ENCODE measurements at places on chromosomes 3 and 15.

GRCh38 chr15:64386291-64386690 is 1.3 kb upstream of the TRIP4 start:
- no peak for DNase-seq

- no peak for DNase-seq
Measured at GRCh38 chr15:23561914-23562313, 3.6 kb upstream of the MKRN3 start.

GRCh38 chr15:63605036-63605435 is 7.8 kb downstream of the FBXL22 start:
- DNase-seq = no peak

- no peak for DNase-seq
Measured at GRCh38 chr3:100521439-100521845, 29.0 kb downstream of the TMEM45A start.

DNA sequence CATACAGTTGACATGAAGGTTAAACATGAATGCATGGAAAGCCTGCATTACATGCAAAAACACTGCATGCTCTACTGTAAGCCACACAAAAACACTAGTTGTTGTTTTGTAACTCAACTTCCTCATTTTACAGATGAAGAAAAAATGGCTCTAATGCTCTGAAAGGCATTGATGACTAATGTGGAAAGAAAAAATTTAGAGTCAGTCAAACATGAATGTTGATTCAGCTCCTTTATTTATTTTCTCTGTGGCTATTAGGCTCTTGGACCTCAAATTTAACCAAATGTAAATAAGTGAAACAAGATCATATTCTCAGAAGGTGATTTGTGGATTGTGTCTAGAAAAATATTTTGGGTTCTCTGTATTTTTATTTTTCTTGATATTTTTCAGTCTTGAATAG is 336.7 kb upstream of the ZNF717 start:
- no peak for DNase-seq

- no peak for DNase-seq
Measured at GRCh38 chr15:40755812-40756208, 756 bp upstream of the RMDN3 start.

DNA sequence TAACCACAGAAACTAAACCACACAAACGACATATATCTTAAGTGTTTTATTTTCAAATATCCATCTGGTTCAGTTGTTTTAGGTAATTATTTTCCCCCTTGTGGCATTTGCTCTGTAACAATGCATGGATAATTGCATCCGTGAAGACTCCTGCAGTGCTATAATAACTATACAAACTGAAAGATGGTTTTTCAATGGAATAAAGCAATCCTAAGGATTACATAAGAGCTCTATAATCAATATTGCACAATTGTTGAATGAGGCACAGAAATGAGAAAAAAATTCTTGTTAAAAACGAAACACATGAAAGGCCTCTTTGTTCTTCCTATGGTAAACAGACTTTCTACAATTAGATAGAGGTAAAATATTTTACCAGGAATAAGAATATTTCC is 446.0 kb upstream of the EPHA3 start:
- no peak for DNase-seq

DNA sequence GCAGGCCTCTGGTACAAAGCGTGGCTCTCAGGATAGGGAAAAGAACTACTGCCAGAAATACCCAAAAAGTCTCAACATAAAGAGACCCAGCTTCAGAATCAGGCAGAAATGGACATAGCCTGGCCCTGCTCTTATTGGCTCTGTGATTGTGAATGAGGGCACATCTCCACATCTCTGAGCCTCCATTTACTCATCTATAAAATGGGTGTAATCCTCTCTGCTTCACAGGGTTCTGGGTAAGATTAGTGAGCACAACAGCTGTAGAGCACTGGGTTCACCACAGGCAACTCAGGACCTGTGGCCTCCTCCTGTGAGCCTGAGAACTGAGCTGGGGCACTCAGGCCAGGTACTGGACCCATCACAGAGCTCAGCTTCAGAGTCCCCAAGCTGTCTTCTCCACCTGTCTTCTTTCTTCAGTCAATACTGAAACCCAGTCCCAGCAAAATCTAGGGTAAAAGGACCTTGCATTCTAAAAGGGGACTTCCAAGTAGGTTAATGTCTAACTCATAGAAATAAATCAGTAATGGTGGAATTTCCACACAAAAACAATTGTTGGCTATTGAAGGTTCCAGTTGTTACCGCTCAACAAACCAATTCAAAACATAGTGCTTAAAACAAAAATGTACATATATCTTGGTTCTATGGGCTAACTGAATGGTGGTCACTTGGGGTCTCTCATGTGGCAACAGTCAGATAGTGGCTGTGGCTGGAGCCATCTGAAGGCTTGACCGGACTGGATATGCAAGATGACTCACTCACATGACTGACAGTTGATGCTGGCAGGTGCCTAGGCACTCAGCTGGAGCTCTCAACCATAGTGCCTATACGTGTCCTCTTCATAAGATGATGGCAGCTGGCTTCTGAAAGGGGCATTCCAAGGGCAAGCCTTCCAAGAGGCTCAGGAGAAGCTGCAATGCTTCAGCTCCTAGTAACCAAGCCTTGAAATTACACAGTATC is 47.3 kb downstream of the TRIM42 start:
- DNase-seq = no peak

DNA sequence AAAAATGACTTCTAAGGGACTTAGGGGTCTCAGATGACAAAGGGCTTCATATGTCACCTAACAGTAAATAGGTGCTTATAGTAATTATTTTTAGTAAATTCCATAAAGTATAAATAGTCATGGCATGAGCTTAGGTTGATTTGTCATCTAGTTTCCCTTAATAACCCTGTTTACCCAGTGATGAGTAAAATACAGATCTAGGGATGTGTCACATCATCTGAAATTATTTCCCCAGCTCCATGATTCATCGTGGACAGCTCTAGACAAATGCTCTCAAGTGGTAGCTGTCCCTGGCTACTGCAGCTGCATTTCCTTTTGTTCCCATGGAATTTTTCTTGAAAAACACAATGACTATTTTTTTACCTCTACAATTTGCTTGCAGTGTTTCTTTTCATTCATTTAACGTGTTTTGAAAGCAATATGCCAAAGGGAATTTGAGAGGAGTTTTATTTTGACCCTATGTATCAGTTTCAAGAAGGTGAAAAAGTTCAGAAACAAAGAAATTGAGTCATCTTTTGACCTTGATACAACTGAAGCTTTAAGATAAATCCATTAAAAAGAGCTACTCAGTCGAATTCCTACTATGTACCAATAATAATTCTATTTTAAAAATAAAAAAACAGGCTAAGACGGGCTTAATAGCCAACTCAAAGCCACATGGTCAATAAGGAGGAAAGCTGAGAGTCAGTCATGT is 241.6 kb downstream of the KCNMB2 start:
- DNase-seq = no peak

GRCh38 chr3:133282236-133282635 is 117.6 kb upstream of the BFSP2 start:
- DNase-seq = no peak

- DNase-seq = no peak
Measured at GRCh38 chr3:60652829-60653228, 598.4 kb downstream of the FHIT start.

DNA sequence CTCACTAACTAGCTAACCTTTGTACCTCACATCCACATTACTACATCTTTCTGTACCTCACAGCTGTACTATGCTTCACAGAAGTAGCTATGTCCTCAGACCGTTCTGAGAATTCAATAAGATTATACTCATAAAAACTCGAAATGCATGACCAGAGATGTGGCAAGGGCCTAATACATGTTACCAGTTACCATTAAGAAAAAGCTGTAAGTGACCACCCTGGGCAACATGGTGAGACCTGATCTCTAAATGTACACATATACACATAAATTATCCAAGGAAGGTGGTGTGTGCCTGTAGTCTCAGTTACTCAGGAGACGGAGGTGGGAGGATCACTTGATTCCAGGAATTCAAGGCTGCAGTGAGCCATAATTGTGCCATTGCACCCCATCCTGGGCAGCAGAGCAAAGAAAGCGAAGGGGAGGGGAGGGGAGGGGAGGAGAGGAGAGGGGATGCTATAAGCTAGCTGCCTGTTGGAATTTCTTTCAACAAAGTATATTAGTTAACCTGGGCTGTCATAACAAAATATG is 482.6 kb upstream of the ZNF717 start:
- no peak for DNase-seq

- no peak for DNase-seq
Measured at GRCh38 chr15:63586790-63587189, 10.4 kb upstream of the FBXL22 start.

GRCh38 chr15:58346361-58346760 is 85.4 kb upstream of the LIPC start:
- DNase-seq = no peak

GRCh38 chr3:171640520-171641412 is 169.5 kb downstream of the PLD1 start:
- no peak for DNase-seq

DNA sequence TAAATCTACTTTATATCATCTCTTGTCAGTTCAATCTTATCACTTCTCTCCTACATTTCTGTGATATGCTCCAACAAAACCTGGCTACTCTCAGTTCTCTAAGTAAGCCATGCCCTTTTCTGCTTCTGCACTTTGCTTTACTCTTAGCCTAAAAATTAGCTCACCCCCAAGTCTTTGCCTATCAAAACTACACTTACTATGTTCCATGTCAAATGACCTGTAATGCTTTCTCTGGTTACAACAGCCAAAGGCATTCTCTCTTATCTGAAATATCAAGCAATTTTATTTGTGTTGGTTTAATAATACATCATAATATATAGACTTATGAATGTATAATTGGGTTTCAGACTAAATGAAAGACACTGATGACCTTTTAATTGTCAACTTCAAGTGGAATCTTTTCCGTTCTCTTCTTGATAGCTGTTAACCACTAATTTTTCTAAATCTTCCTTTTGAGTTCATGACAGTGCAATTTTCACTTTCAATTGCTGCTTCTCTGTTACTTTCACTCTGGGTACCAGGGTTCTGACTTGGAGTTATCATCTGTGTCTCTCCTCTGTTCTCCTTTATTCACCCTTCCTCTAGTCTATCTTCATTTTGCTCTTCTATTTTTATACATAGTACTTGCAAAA is 619.0 kb upstream of the GOLIM4 start:
- DNase-seq = no peak

Measured in stimulated activated CD8-positive, alpha-beta memory T cell treated with anti-CD3 and anti-CD28 coated beads, Interleukin-15, amount 100 ng/mL, for 48 hours (primary cell).